ENCODE measurements at places on chromosomes 7 and 10.

DNA sequence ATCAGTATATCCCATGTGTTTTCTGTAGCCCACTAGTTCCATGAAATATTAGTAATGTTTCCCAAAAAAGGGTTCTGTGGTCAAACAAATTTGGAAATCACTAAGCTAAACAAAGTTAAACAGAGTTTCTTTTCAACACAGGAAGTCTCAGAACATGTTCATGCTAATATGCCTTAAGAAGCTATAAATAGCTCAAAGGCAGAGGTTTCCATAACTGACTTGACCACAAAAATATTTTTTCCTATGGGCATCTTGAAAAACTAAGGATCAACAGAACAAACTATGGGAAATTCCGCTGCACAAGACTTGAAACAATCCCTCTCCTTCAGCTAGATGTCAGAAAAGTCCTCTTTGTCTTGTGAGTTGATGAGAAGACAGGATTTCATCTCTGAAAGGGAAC lies 59.7 kb downstream of the SEM1 start:
- no peak for DNase-seq

GRCh38 chr7:101744588-101744987 lies 72.8 kb upstream of the CUX1 start:
- DNase-seq: peak; percentile 46

GRCh38 chr7:135943134-135943879 lies 33.9 kb downstream of the MTPN start:
- peak; percentile 81 for DNase-seq

GRCh38 chr10:124719213-124719851 lies 24.8 kb downstream of the FAM53B start:
- peak; percentile 98 for DNase-seq

DNA sequence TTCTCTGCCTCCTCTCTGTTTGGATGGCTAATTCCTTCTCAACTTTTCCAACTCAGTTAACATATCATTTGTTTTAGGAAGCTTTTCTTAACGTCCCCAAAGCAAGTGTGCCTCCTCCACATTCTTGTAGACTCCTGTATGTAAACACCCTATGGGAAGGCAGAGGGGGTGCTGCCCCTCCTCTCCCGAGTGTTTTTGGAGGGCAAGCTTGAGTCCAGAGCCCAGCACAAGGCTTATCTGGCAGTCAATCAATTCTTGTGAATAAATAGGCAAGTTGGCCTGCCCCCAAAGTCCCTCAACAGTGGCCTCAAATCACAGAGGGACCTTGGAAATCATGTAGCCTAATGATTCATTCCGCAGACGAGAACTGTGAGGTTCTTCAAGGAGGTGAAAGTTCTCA lies 305.6 kb downstream of the RPS24 start:
- DNase-seq: no peak

DNA sequence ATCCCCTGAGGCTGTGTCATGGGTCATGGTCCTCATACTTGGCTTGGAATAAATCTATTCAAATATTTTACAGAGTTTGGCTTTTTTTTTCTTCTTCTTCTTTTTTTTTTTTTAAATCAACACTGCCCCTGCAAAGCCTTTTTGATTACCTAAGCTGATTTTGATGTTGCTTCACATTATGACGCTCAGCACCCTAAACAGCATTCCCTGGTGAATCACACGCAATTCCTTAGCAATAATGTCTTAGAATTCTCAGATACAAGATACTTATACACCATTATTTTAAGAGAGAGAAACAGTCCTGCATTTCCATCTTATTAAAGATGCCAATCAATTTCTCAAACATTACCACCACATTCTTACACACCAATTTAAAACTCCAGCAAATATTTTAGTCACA lies 323.7 kb upstream of the IGFBP3 start:
- DNase-seq: no peak

DNA sequence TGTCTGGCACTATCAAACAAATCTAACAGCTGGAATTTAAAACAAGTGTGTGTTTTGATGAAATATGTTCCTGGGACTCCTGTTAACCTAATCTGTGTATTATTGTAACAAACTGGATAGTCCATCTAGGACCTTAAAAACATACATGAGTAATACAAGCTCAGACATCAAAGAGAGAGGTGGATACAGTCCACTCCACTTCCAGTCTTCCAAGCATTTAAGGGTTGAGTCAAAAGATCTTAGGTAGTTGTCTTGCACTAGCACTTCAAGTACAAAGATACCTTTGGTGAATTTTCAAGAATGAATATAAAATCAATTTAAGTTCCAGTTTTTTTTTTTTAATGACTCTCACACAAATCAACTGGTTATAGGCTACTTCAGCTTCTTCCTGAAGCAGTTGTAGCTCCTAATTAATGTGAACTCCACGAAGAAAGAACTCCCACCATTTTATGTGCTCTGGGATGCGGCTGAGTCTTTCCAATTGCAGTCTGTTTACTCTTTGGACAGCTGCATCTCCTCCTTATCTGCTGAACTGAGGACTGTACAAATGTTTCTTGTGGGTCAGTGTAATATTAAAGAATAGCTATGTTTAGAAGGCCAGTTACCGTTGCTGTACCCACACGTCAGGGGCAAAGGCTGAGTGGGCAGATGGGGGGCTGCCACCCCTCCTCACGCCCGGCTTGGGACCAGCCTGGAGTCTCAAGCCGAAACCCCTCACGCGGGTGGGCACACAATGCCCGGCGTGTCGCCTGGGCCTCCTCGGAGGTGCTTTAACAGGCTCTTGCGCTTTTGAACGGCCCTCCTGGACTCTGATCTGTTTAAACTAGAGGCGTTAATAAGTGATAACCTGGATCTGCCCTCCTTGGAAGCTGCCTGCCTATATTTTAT lies 2.9 kb upstream of the IGF2BP3 start:
- no peak for DNase-seq
